ENCODE measurements at places on chromosomes 5 and 9. TPM values are rescaled to one million over a fixed set of nuclear protein-coding genes. Genes with fewer than 3 reads are reported as not detected.

Gene MSX2
- 4.3 TPM for total RNA-seq

Gene RASEF
- 1.3 TPM for total RNA-seq

Gene NR2F1-AS1
- total RNA-seq, result 4.2 TPM

Gene SLC34A1
- 0.61 TPM for total RNA-seq

Gene PTAR1
- 49.1 TPM for total RNA-seq

Gene SPTLC1
- 62.0 TPM for total RNA-seq

Gene BASP1
- total RNA-seq, result 5.9 TPM

Gene ZNF366
- total RNA-seq, result not detected

Gene LCN1
- not detected for total RNA-seq

Data from A375 (cell line).